Activated CD4-positive, alpha-beta T cell treated with anti-CD3 and anti-CD28 coated beads for 4 hours (primary cell): ENCODE measurements at places on chromosomes 1 and 21.

DNA sequence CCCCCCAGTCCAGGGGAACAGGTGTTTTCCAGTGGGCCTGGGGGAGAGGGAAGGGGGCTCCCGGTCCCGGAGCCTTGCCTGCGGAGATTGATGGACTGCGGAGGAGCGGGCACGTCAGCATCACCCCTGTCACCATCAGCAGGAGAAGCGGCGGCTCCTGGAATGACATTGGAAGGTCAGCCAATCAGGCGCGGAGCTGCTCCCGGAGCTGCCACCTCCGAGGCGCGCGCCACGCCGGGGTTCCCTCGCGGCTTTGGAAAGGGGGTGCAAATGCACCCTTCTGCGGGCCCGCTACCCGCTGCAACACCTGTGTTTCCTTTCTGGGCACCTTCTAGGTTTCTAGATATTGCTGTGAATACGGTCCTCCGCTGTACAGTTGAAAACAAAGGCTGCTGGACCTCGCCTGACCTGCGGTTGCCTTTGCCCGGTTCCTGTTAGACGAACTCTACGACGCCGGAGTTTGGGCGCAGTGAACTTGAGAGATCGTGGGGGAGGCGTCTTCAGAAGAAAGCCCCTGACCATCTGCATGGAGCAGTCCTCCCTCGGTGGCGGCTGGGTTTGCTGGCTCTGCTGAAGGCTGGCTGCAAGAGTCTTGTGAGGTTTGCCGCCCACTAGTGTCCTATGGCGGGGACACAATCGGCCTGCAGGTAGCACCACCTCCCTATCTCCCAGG is 5.3 kb downstream of the DSCAM start:
- no peak for DNase-seq

DNA sequence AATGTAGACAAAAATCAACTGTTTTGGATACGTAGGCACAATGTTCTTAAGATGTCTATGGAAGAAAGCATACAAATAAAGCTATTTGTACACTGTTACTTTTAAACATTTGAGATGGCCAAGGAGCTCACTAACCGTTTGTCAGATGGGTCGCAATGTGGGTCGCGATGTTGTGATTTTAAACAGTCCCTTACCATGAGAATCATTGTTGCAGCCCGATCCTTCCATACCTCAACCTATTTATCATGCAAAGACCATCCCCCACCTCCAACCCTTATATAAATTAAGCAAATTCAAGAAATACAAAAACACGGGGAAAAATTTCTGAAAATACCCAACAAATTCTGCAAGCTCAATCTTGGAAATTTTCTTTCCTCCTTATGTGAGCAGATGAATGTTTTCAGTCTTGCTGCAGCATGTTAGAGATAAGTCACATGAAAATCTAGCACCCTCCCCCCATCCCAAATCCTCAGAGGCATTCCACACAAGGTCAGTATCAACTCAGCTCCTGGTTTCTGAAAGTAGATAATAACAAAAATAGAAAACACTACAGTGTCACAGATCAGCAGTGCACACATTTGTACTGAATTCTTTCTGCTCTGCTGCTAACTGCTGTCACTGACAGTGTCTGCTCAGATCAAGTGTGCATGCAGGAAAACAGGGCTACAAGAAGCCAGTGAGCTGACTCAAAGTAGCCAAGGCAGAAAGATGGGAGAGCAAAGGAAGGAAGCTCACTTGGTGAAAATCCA is 92.9 kb upstream of the TTC39A start:
- no peak for DNase-seq

- DNase-seq = no peak
Measured at GRCh38 chr21:41965461-41966013, 11.7 kb upstream of the C2CD2 start.

DNA sequence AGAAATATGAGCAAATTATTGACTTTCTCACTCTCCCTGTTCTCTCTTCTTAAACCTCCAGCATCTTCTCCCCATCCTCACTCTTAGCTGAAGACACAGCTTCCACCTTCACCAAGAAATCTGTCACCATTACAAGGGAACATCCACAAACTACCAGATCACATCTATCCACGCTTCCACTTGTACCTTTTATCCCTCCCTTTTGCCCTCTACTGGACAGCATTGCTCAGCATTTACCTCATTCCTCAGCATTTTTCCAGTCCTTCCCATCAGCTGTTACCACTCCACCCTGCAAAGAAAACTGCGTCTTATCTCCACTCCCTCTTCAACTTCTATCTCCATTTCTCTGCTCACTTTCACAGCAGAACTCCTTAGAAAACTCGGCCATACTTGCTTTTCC is 42.6 kb downstream of the KCNJ6 start:
- no peak for DNase-seq

- no peak for DNase-seq
Measured at GRCh38 chr1:21308847-21309652, 18.8 kb upstream of the ECE1 start.

GRCh38 chr1:196377811-196378210 is 230.4 kb downstream of the KCNT2 start:
- no peak for DNase-seq

DNA sequence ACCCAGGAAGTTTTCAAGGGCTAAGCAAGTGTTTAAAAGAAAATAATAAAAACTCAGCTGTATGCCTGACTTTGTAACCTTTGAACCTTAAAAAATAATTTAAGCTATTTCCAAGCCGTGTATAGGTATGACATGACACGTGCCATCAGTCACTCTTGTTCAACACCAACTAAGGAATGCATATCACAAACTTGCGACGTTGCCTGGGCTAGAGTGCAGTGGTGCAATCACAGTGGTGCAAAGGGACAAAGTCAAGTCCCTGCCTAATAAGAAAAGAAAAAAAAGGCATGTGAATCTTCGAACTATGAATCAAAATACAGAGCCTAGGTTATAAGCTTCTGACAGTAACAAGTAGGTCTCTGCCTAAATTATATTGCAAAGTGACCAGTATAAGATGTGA is 79.2 kb downstream of the SMYD2 start:
- DNase-seq = no peak

DNA sequence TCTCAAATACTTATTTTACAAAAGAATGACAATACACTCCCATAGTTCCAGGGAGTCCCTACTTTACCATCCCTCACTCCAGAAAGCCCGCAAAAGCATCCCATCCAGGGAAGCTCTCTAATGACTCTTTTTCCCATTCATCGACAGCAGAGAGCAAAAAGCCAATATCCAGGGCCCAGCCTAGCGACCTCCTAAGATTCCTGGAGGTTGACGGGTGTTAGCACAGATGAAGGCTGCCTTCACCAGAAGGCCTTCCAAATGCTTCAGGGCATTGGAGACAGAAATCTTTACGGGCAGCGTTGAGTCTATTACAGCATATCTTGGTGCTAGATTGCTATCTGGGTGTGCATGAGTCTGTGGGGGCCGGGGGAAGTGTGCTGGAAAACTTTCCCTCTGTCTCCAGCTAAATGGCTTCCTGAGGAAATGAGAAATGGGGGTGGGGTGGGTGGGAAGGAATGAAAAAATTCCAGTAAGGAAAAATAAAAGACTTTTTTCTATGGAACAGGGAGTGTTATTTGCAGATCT is 136.6 kb downstream of the PROX1 start:
- no peak for DNase-seq

- DNase-seq = no peak
Measured at GRCh38 chr1:237029240-237029639, 12.7 kb upstream of the RYR2 start.

DNA sequence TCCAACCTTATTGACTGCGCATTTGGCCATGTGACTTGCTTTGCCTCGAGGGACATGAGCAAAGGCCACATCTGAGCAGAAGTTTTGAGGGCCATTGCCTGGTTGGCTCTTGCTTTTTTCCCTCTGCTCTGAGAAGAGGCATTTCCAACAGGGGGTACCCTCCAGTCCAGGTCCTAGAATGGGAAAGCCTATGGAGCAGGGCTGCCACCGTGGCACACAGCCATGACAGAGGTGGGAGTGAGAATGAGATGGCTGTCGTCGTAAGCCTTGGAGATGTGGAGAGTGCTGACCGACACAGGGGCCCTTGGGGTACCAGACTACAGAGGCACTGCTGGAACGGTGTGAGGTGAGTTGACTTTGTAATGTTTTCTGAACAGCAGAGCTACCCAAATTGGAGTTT is 103.0 kb downstream of the KCNJ15 start:
- DNase-seq = no peak
